ENCODE measurements at places on chromosomes 6 and 20. TPM values are rescaled to one million over a fixed set of nuclear protein-coding genes. Genes with fewer than 3 reads are reported as not detected.

DNA sequence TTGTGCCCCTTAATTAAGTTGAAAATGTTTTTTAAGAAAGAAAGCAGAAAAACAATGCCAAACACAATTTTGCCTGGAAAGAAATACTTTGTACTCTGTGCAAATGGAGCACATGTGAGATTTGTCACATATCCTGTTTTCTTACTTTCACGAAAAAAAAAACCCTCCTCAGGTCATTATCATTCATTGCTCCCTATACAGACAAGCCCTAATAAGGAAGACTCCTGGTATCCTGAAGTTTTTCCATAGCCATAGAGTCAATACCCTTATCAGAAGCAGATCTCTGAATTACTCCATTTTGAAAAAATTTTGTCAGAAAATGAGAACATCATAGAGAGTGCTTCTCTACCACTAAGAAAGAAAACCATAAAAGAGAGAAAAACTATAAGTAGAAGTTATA, 14.0 kb upstream of the NT5E start:
- H3K4me1 ChIP-seq = no peaks in the 10 kb centered on the region
- no peak for DNase-seq
- H3K4me3 ChIP-seq = no peak overlapping the region
- no peak overlapping the region for H3K27ac ChIP-seq
- H3K27me3 ChIP-seq = no peaks in the 10 kb centered on the region

DNA sequence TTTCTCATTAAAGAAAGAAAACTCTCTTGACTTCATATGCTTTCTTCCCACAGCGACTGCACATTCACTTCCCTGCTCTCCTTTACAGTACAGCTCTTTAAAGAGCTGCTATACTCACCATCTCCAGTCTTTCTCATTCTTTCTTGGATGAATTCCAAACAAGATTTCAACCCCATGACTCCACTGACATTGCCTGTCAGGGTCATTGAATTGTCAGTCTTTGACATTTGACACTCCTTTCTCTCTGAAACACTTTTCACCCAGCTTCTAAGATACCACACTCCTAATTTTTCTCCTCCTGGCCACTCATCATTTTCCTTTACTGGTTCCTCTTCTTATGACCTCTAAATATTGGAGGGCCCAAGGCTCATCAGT, 811 bp upstream of the ARMH2 start:
- H3K36me3 ChIP-seq = no peaks in the 10 kb centered on the region
- no peak overlapping the region for H3K4me3 ChIP-seq
- H3K4me1 ChIP-seq = peaks cover 24% of the 10 kb centered on the region
- no peak for DNase-seq
- H3K27ac ChIP-seq = peak overlapping the region; percentile 5

DNA sequence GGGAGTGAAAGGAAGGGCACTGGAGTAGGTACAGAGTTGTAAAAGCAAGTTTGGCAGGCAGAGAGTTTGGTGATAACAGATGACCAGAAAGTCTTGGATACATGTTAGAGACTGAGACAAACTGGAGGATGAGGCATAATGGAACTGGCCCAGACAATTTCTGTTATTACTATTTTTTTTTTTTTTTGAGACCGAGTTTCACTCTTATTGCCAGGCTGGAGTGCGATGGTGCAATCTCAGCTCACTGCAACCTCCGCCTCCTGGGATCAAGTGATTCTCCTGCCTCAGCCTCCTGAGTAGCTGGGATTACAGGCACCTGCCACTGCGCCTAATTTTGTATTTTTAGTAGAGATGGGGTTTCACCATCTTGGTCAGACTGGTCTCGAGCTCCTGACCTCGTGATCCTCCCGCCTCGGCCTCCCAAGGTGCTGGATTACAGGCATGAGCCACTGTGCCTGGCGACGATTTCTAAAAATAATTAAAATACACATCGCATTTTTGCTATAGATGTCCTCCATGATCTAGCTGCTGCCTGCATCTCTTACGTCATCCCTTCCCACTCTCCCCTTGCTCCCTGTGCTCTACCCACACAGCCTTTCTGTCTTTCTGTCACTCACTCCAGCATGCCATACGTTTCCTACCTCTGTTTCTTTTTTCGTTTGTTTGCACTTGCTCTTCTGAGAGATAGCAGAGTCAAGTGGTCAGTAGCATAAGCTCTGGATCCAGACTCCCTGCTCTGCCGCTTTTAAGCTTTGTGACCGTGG, 23.5 kb downstream of the MAPK14 start:
- H3K4me3 ChIP-seq = no peak overlapping the region
- peak overlapping the region; percentile 68 for H3K27ac ChIP-seq
- no peaks in the 10 kb centered on the region for H3K27me3 ChIP-seq

GRCh38 chr6:107545763-107546162, 55.8 kb downstream of the SOBP start:
- H3K4me3 ChIP-seq = no peak overlapping the region
- no peak overlapping the region for H3K27ac ChIP-seq
- peaks cover 21% of the 10 kb centered on the region for H3K4me1 ChIP-seq
- H3K36me3 ChIP-seq = no peaks in the 10 kb centered on the region
- DNase-seq = no peak

DNA sequence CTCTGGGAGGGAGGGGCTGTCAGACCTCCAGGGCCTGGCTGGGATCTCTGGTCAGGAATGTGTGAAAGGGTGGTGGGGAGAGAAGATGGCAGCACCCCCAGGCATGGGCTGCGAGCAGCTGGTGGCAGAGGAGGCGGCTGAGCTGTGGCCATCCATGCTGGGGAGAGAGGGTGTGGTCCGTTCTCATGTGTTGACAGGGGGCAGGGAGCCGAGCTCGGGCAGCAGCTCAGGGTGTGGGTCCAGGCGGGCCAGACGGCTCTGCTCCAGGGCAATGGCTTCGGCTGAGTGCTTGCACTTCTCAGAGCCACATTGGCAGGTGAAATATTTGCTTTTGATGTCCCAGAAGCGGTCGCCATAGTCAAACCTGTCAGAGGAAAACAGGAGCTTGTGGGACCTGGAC, 1.1 kb upstream of the SLC44A4 start:
- DNase-seq = no peak
- H3K27ac ChIP-seq = no peak overlapping the region
- H3K4me3 ChIP-seq = no peak overlapping the region
- H3K36me3 ChIP-seq = peaks cover 50% of the 10 kb centered on the region
- H3K27me3 ChIP-seq = no peaks in the 10 kb centered on the region

GRCh38 chr20:63857764-63858392, 3.4 kb upstream of the ABHD16B start:
- H3K27ac ChIP-seq = peak overlapping the region; percentile 92
- H3K4me1 ChIP-seq = peaks cover 52% of the 10 kb centered on the region
- no peak for DNase-seq
- no peaks in the 10 kb centered on the region for H3K36me3 ChIP-seq
- H3K27me3 ChIP-seq = no peaks in the 10 kb centered on the region

DNA sequence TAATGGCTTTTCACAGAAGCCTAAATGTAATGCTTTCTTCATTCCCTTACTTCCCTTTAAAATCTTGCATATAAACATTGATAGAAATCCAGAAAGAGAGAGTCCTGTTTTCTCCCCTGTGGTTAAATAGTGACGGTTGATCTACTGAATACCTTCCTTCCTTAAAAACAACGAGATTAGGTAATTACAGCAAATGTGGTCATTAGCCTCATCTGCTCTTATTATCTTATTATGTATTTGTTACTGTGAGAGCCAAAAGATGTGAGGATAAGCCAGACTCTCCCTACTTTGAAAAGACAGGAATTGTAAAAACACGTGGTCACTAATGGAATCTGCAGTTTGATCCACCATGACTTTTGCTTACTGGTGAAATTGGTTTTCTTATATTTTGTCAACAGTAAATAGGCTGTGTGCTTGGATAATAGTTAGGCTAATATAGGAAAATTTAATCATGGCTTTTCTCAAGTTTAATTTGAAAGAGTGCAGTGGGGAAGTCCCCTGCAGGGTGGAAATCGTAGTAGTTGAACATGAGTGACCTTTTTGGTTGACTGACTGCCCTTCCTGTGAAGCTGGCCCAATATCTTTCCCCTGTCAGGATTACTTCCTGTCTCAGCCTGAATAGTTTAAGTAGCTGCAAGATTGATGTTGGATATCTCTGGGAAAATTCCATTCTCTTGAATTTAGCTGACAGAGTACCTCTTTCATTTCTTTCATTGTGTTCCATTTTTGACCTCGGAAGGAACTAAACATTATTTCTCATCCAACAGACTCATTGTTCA, 62.8 kb downstream of the JARID2 start:
- peaks cover 37% of the 10 kb centered on the region for H3K4me1 ChIP-seq
- no peaks in the 10 kb centered on the region for H3K27me3 ChIP-seq
- no peaks in the 10 kb centered on the region for H3K36me3 ChIP-seq
- no peak overlapping the region for H3K27ac ChIP-seq
- no peak overlapping the region for H3K4me3 ChIP-seq

DNA sequence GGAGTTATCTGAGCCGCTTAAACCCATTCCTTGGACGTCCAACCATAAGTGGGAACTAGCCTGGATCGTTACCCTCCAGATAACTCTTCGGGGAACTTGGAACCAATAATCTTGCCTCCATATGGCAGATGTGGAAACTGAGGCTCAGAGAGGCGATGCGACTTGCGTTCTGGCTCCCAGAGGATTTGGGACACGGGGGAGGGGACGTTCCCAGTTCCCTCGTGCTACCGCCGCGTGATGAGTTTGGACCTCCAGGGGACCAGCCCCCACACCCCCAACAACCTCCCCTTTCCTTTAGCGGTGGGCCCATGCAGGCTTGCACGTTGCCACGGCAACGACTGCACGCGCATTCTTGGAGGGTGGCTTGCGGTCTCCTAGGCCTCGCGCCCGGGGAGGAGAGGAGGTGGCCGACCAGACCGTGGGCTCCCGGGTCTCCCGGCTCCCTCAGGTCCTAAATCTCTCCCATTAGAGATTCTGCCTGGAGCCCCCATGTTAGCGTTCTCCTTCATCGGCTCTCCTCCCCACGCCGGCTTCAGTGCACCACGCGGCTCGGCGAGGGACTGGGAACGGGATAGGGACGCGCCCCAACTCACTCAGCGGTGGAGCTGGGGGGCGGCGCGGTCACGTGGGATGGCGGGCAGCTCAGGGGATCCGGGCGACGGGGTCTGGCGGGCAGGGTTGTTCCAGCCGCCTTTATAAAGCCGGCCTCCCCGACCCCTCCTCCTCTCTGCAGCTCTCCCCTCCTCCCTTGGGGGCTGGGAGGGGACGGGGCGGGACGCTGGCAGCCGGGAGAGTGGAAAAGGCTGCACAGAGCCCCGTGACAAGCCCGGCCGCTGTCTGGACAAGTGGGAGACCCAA, at the start of gene PLTP:
TSS of gene PLTP (minus strand) at position 670 of the 858 bp plus-strand sequence. CDS start 703 bp downstream, outside the sequence.
- peak within 1 kb of the TSS; percentile 40 for H3K4me3 ChIP-seq
- H3K4me1 ChIP-seq = no peaks in the 10 kb centered on the region
- peaks cover 2% of the 10 kb centered on the region for H3K36me3 ChIP-seq
- peak; percentile 85 for DNase-seq
- H3K27ac ChIP-seq = peak within 1 kb of the TSS; percentile 81

GRCh38 chr20:50100552-50100951, 12.4 kb downstream of the UBE2V1 start:
- H3K27me3 ChIP-seq = no peaks in the 10 kb centered on the region
- no peak overlapping the region for H3K4me3 ChIP-seq
- H3K36me3 ChIP-seq = peaks cover 3% of the 10 kb centered on the region
- no peak for DNase-seq
- peak overlapping the region; percentile 64 for H3K27ac ChIP-seq

DNA sequence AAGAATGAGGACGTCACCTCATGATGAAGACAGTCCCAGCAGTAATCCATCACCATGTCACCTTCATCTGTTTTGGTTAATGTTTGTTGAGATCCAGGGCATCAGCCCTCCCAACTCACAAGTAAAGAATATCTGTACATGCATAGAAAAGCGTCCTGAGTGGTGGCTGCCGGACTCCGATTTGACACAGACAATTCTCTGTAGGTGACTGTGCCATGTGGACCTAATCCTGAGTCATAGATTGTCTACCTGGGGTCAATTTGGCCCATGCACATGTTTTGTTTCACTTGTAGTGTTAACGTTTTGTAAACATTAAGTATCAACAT, 168.4 kb upstream of the UST start:
- no peak overlapping the region for H3K4me3 ChIP-seq
- DNase-seq = no peak
- no peak overlapping the region for H3K27ac ChIP-seq
- H3K36me3 ChIP-seq = no peaks in the 10 kb centered on the region
- no peaks in the 10 kb centered on the region for H3K4me1 ChIP-seq

DNA sequence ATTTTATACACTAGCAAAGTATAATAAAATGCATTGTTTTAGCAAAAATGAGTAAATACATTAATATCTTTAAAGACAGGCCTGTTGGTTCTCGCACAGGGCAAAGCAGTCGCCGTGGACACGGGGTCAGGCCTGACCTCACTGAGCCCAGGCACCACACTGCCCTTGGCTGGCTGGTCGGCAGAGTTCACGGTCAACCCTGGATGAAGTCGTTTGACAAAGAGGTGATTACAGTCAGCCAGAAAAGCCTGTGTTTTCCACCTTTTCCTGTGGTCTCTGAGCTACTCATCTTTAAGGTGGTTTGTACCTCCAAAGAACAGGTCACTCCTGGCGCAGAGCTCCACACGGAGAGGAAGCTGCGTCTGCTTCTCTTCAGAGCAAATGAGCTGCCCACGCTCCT, 191.5 kb downstream of the DLL1 start:
- H3K27ac ChIP-seq = no peak overlapping the region
- no peak for DNase-seq
- H3K27me3 ChIP-seq = no peaks in the 10 kb centered on the region
- H3K4me1 ChIP-seq = peaks cover 26% of the 10 kb centered on the region
- no peak overlapping the region for H3K4me3 ChIP-seq

DNA sequence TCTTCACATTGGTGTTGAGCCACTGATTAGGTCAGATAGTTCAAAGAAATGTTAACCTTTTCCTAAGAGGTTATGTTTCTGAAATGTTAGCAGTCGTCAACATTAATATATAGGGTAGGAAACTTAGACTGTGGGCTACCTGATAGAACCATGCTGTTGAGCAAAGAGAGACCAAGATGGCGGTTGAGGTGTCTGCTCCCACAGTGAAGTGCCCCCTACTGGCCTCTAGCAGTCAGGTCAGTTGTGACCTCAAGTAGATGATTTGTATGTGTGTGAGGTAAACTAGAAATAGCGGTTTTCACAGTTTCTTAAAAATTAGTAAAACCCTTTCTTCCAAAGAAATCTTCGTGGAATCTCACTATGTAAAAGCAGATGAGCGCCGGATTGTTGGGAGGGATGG, 40.3 kb downstream of the MTHFD1L start:
- no peak overlapping the region for H3K4me3 ChIP-seq
- H3K4me1 ChIP-seq = peaks cover 8% of the 10 kb centered on the region
- H3K36me3 ChIP-seq = peaks cover 2% of the 10 kb centered on the region

- H3K27me3 ChIP-seq = no peaks in the 10 kb centered on the region
- peaks cover 18% of the 10 kb centered on the region for H3K4me1 ChIP-seq
- H3K36me3 ChIP-seq = no peaks in the 10 kb centered on the region
- no peak overlapping the region for H3K4me3 ChIP-seq
- H3K27ac ChIP-seq = peak overlapping the region; percentile 84
- DNase-seq = peak; percentile 97
These were observed 129.8 kb downstream of the PREX1 start for GRCh38 chr20:48697845-48698491.

Gene SRMS
- total RNA-seq = not detected

Gene TNXB
- total RNA-seq = 3.0 TPM

Gene NFKBIL1
- total RNA-seq = 43.6 TPM

Gene CST7
- total RNA-seq = not detected

Gene KCNG1
- 129 TPM for total RNA-seq

Gene PBX2
- total RNA-seq = 124 TPM

Gene CYP24A1
- not detected for total RNA-seq

Gene TFAP2C
- 0.46 TPM for total RNA-seq

Gene TSPO2
- not detected for total RNA-seq

Gene GPX5
- 0.30 TPM for total RNA-seq
